ENCODE measurements at places on chromosomes 16 and 17.
A peak's percentile ranks its signal among the peaks of the same experiment; 100 is the strongest.

GRCh38 chr16:19812986-19813385 lies 71.7 kb downstream of the GPRC5B start:
- no peak for DNase-seq

DNA sequence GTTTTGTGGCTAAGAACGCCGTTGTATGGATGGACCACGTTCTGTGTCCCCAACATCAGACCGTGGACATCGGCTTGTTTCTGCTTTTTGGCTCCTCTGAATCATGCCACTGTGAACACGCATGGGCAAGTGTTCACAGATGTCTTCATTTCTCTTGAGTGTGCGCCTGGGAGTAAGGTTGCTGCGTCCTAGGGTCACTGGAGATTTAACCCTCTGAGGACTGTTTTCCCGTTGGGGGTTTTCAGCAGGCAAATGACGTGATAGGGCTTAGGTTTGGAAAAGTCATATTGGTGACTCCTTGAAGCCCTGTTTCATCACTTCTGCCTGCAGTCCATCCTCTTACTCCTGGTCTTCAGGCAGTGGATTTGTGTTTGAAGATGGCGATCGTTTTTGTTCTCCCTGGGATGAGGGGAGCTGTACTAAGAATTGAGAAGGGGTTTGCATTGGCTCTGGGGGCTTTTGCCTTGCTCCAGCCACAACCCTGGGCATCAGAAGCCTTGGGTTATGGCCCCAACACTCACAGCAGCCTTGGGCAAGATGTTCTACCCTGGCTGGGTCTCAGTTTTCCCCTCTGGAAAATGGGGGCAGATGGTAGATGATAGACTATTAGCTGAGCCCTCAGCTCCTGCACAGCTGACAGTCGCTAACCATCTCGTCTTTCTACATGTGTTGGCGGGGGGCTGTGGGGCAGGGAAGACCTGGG lies 67.2 kb upstream of the CIBAR2 start:
- DNase-seq, result no peak

GRCh38 chr16:13756411-13757140 lies 163.4 kb upstream of the ERCC4 start:
- DNase-seq, result no peak

GRCh38 chr16:3948378-3948995 lies 68.0 kb upstream of the CREBBP start:
- no peak for DNase-seq

- no peak for DNase-seq
Measured at GRCh38 chr16:85145734-85146531, 33.7 kb upstream of the CIBAR2 start.

DNA sequence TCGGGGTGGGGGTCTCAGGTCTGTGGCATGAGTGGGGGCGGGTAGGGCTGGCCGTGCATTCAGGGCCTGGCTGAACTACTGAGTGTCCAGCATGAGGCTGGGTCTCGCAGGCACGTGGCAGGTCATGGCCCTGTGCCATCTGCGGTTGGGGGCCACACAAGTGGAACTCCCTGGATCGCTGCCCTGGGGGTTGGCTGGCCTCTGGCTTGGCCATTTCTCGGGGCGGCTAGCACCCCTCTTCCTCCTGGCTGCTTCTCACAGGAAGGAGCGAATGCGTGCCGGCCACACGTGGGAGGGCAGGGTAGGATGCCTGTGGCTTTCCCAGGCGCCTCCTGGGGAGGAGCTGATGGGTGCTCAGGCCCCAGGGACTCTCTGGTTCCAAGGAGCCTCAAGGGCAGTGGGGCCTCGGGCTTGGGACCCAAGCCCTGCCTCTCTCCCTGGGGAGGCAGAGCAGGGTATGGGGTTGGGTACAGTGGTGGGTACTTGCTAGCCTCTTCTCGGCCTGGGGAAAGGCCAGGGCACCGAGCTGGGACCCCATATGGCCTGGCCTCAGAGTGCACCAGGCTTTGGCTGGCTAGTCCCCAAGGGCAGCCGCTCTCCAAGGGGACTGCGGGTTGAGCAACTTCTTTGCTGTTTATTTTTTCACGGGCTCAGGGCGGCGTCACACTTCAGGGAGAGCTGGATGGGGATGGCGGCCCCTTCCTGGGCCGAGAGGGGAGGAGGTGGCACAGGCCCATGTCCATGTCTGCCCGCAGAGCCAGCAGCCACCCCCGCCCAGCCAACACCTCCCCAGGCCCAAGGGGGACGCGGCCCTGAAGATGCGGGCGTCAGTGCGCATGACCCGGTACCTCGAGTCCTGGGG lies 37.5 kb downstream of the ADCY7 start:
- no peak for DNase-seq

DNA sequence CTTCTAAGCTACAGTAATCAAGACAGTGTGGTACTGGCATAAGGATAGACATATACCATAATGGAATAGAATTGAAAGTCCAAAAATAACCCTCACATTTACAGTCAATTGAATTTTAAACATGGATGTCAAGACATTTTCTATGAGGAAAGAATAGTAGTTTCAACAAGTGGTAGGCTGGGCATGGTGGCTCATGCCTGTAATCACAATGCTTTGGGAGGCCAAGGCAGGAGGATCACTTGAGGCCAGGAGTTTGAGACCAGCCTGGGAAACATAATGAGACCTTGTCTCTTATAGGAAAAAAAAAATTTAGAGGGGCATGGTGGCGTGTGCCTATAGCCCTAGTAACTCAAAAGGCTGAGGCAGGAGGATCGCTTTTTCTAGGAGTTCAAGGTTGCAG lies 122.8 kb upstream of the TBX2 start:
- DNase-seq, result no peak

GRCh38 chr17:74804683-74805082 lies 28.5 kb upstream of the NAT9 start:
- DNase-seq, result no peak

DNA sequence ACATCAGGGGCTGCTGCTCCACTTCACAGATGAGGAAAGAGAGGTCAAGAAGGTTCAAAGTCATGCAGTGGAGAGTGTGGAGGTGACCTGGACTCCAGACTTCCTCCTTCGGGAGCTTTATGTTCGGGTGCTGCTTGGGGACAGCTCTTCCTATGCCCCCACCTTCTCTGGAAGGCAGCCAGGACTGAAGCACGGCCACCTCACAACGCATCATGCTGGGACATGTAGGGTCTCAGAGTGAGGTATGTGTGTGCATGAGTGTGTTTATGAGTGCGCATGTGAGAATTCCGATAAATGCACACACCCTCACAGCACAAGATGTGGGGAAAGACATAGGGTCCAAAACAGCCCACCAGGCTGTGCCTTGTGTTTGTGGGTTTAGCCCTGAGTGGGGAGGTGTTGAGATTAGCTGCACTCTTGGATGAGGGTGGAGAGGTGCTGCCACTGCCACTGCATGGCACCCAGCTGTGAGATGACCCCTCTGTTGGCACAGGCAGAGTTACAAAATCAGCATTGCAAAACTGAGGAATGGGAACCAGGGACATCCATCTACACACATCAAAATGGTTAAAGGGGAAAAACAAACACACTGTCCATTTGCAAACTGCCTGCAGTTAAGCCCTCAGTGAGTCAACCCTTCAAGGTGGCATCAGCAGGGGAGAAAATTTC lies 367.4 kb downstream of the SEC14L1 start:
- DNase-seq, result no peak

GRCh38 chr16:81040131-81040530 lies 4.5 kb downstream of the ATMIN start:
- no peak for DNase-seq

DNA sequence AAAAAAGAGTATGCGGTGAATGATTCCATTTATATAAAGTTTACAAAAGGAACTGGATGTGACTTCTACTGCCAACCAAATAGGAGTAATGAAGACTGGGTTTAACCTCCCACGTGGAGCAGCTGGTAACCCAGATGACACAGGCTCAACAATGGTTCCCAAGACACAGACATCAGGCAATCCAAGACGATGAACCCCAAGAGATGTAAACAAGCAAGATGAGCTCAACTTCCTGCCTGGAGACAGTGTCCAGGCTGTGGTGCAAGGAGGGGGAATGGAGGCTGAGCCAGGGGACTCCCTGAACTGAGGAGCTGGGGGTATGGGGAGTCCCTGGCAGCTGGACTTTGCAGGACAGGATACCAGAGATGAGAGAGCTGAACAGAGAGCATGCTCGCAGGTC lies 104.7 kb downstream of the LITAF start:
- DNase-seq, result no peak

DNA sequence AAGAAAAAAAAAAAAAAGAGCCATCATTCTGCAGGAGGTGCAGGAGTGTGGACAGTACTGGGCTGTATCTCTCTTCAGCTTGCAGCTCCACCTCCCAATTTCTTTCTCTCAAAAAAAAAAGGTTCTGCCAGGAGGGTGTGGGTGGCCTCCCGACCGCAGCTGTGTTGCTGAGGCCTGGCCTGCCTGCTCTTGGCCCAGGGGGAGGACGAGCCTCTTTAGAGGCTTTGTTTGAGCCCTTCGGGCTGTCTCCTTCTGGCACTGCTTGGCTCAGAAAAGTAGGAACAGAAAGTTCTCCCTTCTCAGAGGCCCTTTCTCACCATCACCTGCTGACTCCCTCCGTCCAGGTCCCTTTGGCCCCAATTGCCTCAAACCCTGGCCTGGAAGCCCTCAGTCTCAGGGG lies 22.2 kb upstream of the C17orf107 start:
- no peak for DNase-seq

DNA sequence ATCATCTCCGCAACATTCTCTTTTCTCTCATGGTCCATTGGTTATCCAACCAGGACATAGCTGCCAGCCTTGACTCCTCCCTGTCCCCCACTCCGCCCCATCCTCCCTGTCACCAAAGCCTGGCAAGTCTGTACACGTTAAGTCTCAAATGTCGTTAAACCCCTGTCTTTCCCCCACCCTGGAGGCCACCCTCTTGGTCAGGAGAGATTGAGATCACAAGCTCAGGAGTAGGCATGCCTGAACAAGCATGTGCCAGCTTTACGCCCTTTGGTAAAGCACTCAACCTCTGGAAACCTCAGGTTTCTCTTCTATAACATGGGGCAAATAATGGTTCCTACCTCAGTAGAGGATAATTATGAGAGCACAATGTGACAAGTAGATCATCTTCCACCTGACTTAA lies 38.1 kb upstream of the CCL1 start:
- DNase-seq, result no peak

- no peak for DNase-seq
Measured at GRCh38 chr17:65886315-65887245, 305.4 kb downstream of the CEP112 start.

DNA sequence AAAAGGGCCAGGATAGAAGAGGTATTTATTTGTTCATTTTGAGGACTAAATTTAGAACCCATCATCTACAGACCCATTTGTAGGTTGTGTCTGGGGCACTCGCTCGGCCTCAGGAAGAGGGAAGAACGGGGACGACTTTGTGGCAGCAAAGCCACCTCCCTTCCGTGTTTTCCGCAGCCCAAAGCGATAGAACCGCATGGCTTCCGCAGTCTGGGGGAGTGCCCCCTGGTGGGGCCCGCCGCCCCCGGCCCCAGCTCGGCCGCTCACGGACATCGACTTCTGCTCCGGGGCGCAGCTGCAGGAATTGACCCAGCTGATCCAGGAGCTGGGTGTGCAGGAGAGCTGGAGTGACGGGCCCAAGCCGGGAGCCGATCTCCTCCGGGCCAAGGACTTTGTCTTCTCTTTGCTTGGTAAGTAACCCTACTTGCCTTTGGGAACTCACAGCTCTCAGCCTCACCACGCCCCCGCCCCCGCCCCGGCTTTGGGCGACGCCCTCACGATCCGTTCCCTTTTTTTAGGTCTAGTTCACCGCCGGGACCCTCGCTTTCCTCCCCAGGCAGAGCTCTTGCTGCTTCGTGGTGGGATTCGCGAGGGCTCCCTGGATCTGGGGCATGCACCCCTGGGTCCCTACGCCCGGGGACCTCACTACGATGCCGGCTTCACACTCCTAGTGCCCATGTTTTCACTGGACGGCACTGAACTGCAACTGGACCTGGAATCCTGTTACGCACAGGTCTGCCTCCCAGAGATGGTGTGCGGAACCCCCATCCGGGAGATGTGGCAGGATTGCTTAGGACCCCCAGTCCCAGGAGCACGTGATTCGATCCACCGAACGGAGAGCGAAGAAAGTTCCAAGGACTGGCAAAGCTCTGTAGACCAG lies 681 bp downstream of the TMEM102 start:
- peak; percentile 45 for DNase-seq

- no peak for DNase-seq
Measured at GRCh38 chr17:36153895-36154610, 22.4 kb downstream of the TBC1D3B start.

Data from NCI-H1694 treated with DMSO at 0.1 percent for 48 hours (cell line).